RCC 7860 (cell line): ENCODE measurements at places on chromosomes 4 and X.

DNA sequence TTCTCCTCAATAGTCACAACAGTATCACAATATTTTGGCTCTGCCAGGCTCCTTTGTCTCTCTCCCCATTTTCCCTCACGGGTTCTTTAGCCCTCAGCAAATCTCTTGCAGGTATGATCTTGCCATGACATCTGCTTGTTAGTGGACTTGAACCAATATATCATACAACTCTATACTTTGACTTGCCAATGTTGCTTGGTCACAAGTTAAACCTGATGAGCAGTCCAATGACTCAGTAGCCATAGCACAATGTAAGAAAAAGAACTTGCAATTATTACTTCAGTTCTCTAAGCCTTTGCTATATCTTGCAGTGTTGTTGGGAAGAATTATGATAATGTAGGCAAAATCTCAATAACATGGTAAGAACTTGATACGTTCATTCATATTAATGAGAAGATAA lies 174.6 kb upstream of the NRK start:
- DNase-seq: no peak

DNA sequence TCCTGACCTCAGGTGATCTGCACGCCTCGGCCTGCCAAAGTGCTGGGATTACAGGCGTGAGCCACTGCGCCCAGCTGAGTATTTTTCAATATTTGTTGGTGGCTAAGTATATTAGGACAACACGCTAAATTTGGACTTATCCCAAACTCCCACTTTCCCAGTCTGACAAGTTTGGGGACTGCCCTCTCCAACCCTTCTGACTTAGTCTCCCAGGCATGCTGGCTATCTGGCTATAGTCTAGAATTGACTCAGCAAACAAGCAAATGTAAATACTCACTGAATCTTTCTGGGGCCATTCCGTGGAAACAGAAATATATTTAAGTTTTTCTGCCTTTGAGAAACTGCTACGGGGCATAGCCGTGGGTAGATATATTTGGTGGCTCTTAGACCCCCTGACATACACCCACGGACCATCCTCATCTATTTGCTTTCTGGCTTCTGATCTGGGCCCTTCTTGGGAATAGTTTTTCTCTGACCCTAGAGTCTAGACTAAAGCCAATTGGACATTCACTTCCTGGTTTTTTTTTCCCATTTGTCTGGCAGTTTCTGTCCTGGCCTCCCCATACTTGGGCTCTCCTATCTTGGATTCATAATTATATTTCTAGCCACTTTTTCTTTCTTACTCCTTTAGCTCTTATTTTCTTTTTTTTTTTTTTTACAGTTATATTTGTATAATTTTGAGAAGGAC lies 11.3 kb upstream of the DOCK11 start:
- no peak for DNase-seq

GRCh38 chrX:19904778-19905367 lies 17.5 kb upstream of the SH3KBP1 start:
- peak; percentile 46 for DNase-seq

GRCh38 chr4:156401371-156401770 lies 447.7 kb upstream of the CTSO start:
- DNase-seq: no peak

DNA sequence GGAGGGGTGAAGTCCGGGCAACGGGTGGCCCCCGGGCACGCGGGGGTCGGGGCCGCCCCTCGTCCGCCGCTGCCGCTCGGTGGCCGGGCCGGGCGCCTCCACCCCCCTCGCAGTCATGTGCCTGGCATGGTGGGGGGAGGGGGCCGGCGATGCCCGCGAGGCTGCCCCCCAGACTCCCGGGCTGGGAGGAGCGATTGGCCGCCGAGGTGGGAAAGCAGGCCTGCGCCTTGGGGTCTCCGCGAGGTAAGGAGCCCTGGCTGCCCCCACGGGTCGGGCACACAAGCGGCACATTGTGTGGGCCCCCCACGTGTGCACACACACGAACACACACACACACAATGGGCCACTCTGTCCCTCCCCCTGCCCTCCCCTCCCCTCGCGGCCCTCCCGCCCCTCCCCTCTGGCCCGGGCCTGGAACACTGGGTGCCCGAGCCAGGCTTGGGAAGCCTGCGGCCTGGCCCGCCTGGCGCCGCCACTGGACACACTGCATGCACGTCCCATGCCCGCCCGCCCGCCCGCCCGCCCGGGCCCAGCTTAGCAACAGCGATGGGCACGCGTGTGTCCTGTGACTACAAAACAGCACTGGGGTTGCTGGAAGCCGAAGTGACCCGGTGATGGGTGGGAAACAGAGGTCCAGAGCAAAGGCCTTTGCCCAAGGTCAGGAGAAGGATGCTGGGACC lies 1.3 kb downstream of the SLC6A8 start:
- peak; percentile 27 for DNase-seq

DNA sequence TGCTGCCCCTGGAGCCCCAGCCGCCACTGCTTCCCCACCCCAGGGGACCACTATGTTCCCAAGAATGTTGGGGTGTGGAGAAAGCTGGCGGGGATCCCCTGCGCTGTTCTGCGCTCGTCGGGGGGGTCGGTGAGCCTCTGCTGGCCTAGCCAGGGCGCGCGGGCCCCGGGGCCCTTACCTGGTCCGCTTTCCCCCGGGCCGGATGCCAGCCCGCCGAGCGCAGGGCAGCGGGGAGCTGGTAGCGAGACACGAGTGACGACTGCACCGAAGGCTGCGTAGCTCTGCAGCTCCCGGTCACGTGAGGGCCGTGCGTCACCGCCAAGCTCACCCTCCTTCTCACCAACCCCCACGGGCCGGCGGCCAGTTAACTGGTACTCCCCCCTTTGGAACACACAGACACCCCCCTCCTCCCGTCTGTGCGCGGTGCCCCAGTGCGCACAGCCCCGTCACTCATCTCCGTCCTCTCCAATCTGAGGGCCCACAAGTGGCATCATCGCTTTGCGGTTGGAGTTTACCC lies at the start of gene BEX1:
Gene BEX1, minus strand, starts transcription at position 254 of the 517 bp plus-strand sequence. CDS start 897 bp downstream, outside the sequence.
- DNase-seq: no peak

DNA sequence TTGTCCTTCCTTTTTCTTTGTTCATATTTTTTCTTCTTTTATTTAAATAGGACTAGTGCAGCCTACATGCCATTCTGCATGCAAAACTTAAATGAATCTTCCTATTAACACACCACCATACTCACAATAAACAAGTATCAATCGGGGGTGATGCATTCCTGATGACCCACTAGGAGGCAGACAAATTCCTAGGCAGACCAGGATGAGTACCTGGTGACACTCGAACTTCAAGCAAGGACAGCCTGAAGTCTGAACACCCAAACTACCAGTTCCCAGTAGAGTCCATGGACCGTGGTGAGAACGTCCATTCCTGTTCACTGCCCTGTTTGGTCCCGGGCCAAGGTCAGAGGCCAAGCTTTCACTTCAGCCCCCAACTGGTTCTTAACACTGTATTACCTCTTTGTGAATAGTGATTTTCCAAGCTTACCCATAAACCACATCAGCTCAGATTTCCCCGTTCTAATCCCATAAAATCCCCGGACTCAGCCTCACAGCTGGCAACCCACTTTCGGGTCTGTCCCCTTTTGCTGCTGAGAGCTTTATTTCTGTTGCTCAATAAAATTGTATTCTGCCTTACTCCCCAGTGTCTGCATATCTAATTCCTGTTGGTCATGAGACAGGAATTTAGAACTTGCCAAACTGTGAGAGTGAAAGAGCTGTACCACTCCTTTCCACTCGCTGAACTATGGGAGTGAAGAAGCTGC lies 1286.6 kb downstream of the FSTL5 start:
- no peak for DNase-seq

DNA sequence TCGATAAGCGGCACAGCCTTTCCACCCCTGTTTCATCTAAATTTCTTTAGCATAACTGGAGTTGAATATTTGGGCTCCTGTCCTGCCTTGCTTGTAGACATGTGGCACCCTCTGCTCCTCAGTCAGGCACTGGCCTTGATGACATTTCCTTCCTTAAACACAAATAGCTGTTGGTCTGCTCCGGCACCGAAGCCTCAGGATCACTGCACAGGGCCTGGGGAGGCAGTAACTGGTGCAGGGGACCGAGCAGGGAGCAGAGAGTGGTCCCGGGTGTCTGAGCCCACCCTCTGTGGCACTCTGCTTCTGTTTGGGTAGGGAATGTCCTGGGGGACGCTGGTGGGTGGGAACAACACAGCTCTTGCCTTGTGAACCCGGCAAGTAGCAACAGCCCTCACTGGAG lies 13.6 kb downstream of the RGS12 start:
- DNase-seq: no peak

DNA sequence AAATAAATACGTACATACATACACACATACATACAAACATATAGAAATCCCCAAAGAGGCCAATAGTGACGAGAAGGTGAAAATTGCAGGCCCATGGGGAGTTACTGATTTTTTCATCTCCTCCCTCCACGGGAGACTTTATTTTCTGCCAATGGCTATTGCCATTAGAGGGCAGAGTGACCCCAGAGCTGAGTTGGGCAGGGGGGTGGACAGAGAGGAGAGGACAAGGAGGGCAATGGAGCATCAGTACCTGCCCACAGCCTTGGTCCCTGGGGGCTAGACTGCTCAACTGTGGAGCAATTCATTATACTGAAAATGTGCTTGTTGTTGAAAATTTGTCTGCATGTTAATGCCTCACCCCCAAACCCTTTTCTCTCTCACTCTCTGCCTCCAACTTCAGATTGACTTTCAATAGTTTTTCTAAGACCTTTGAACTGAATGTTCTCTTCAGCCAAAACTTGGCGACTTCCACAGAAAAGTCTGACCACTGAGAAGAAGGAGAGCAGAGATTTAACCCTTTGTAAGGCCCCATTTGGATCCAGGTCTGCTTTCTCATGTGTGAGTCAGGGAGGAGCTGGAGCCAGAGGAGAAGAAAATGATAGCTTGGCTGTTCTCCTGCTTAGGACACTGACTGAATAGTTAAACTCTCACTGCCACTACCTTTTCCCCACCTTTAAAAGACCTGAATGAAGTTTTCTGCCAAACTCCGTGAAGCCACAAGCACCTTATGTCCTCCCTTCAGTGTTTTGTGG lies 180.7 kb downstream of the AR start:
- no peak for DNase-seq

- no peak for DNase-seq
Observed at GRCh38 chr4:79173186-79173585, 152.7 kb downstream of the NAA11 start.

GRCh38 chr4:143477487-143477886 lies 36.0 kb upstream of the SMARCA5 start:
- DNase-seq: no peak

DNA sequence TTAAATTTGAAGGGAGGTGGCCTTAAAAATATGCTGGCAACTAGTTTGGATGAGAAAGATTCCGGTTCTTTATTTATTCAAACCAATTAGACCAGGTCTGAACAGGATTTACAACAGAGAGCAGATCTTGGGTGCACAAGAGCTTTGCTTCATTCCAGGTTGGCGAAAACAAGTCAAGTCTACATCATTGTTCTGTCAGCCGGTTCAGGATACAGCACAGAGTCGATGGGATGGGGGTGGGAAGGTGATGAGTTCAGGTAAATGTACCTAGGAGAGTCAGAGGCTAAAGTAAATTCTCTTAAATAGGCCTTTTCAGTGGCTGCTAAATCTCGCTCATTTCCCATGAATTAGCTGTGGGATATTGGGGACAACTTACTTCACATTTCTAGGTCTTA lies 882 bp upstream of the STIM2 start:
- DNase-seq: no peak

DNA sequence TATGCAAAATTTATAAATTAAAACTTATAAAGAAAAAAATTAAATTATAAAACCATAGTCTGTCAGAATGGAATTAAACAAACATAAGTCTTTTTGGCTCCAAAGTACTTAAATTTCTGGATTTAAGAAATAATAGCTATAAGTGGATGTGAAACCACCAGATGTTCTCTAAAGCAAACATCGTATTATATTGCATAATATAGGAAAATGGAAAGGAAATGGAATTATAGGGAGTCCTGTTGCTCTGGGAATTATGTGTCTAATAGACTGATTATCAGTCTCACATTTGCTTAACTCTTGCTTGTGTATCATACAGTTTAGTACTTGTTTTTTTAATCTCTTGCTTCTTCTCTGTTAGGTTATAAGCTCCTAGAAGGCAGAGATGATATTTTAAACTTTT lies 819.2 kb downstream of the RAPGEF2 start:
- DNase-seq: no peak

GRCh38 chr4:94219402-94219801 lies 11.7 kb downstream of the SMARCAD1 start:
- DNase-seq: no peak

GRCh38 chr4:13524504-13525243 lies 19.6 kb downstream of the NKX3-2 start:
- no peak for DNase-seq

GRCh38 chrX:17025621-17026302 lies 79.3 kb downstream of the REPS2 start:
- no peak for DNase-seq

DNA sequence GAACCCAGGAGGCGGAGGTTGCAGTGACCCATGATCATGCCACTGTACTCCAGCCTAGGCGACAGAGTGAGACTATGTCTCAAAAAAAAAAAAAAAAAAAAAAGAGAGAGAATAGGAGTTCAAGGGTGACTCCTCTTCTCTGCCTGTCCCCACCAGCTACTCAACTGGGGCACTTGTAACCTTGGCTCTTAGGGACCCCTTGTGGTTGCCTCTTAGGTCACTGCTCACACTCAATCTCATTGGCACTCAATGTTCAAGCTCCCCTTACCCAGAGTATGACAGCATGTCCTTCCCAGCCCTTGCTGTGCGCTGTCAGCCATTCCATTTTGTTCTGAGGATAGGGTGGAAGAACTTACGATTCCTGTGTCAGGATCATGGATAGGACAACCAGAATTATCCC lies 82.4 kb upstream of the BEND4 start:
- no peak for DNase-seq

DNA sequence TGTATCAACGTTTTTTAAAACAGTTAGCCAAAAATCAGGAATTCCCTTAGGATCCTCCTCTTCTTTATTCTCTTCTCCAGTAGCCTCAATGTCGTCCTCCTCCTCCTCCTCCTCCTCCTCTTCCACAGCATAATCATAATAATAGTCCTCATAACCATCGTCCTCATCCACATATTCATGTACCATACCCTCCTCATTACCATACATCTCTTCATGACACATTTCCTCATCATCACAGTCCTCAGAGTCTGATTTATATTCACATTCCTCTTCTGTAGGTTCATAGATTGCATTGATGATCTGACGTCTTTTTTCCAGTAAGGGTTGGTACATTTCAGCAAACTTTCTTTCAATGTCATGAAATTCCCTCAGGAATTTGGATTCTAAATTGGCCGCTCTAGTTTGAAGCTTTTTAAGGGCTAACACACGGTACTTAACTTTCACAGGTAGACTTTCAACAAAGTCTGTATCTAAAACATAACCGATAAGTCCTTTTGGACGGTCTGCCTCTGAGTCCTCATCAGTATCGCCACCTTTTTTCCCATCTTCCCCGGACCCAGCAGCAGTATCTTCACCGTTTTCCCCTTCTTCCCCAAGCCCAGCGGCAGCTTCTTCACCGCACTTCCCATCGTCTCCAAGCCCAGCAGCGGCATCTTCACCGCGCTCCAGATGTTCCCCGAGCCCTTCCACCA lies 771 bp downstream of the NAP1L2 start:
- no peak for DNase-seq

DNA sequence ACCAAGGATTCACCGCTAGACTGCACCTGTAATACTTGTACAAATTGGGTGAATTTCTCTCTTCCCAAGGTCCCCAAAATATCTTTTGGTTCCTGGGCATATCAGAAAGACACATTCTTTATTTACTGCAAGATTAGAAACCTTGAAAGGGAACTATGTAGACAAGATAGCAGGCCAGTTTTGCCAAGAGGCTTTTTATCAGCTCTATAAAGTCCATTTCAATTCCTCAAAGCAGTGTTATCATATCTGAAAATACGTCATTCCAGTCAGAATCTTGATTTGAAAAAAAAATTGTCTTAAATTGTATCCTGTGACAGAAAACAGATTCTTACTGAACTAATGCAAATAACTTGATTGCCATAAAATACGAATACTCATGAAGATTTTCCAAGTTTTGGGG lies 37.0 kb upstream of the NSG1 start:
- DNase-seq: no peak
